ENCODE measurements at places on chromosomes 7 and 10.

- no peak for DNase-seq
Measured at GRCh38 chr10:130246113-130246512, 109.9 kb downstream of the GLRX3 start.

- DNase-seq: no peak
Measured at GRCh38 chr7:41694495-41694894, 8.4 kb downstream of the INHBA start.

DNA sequence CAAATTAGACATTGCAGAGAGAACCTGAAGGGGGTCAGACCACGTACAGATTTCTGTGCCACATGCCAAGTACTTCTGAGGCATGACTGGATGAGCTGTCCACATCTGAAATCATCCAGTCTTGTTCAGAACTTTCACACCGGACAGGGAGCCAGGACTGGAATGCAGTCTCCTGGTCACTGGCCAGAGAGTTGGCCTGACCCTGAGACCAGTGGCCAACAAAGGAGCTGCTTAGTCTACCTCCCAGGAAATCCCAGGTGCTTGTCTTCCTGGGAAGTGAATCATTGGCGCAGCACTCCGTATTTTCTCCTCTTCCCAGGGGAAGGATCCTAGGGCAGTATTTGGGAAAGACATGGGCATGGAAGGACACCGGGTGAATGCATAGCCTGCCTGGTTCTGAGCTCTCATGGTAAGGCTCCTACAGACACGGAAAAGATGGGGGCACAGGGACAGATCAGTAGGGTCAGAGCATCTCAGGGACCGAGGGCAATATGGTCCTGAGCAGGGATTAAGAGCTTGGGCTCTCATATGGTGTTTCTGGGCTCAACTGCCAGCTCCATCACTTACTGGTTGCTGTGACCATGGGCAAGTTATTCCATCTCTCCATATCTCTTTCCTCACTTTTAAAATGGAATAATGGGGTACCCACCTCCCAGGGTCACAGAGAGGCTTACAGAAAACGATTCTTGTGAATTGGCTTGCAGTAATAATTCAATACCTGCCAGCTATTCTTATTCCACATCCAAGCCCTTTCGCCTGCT, 1.3 kb upstream of the SCD start:
- DNase-seq: no peak

DNA sequence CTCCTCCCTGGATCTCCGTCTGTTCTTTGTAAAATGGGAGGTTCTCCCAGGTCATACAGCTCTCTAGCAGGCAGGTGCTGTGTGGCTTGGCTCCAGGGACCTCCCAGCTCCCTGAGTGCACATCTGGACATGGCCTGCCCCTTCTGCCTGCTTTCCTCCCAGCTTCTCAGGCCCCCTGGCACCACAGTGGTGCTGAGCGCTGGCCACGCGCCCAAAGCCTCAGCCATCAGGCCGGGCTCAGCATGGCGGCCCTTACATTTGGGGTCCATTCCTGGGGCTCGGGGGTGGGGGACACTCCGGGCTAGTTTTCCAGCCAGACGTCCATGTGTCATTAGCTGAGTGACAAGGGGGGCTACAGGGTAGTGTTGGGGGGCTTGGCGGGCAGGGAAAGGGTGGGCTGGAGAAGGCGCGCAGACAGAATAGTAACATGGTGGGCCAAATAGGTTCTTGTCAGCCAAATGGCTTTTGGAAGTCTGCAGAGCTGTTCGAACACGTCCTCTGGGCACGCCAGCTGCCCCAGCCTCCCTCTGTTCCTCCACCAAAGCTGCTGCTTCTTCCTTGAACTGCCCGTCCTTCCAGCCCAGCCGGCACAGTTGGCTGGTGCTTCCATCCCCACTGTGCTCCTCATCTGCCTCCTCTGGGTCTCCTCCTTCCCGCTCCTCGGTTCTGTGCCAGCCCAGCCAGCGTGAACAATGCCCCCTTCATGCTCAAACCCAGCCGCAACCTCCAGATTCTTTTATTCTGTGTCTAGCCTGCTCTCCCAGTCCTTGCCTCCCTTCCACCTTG, 65.9 kb downstream of the GOLGA7B start:
- DNase-seq: no peak

DNA sequence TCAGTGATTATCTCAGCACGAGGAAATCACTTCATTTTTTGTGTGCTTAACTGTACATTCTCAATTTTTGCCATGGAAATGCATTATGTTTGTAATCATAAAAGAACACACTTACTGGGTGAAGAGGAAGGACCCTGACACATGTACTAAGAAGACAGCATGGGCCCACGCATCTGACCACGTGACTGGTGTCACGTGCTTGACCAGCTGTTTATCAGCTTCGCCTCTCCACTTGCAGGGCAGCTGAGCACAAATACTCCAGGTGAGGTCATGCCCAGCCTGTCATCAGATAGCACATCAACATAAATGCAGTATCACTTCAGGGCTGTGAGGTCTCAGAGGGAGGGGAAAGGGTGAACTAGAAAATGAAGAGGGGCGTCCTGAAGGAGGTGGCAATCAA, 179.8 kb downstream of the EBF3 start:
- DNase-seq: no peak

- DNase-seq: no peak
Measured at GRCh38 chr7:149885191-149886017, 11.6 kb downstream of the ATP6V0E2 start.
